ENCODE measurements at places on chromosomes 1 and 21.

GRCh38 chr1:242427519-242427918, 97.0 kb downstream of the PLD5 start:
- DNase-seq: no peak

GRCh38 chr1:230851291-230851691, 17.0 kb downstream of the C1orf198 start:
- DNase-seq: no peak

- no peak for DNase-seq
Measured at GRCh38 chr21:36254106-36254941, 65.7 kb upstream of the MORC3 start.

DNA sequence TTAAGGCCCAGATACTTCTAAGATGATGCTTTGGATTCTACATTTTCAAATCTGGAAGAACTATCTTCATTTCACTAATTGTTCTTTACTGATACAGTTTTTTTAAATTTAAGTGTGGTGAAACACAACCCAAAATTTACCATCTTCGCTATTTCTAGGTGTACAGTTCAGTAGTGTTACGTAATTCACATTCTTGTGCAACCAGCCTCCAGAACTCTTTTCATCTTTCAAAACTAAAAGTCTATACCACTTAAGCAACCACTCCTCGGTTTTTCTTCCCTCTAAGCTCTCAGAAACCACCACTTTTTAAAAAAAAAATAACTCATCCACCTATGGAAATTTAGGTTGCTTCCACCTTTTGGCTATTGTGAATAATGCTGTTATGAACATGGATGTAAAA, 220.7 kb downstream of the PDE4B start:
- no peak for DNase-seq

- no peak for DNase-seq
Measured at GRCh38 chr1:78683079-78683478, 33.4 kb downstream of the IFI44 start.

DNA sequence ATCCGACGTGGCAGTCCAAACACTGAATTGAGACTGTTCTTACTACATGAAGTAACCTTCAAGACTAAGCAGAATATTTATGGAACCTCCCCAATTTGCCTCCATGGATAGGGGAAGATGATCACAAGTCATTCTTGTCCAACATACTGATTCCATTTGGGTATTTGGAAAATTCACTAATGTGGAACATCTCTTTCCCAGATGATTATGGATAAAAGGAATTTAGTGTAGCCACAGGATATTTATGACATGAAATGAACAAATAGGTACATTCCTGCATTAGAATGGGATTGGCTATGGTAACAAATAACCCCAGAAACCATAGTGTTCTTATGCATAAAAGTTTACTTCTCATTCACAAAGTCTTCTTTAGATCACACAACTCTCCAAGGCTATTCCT, 40.2 kb upstream of the SGIP1 start:
- no peak for DNase-seq

- no peak for DNase-seq
Measured at GRCh38 chr1:203631946-203632345, 5.3 kb downstream of the ATP2B4 start.

- DNase-seq: no peak
Measured at GRCh38 chr21:38990424-38990794, 184.7 kb downstream of the ETS2 start.

GRCh38 chr1:188817814-188818213, 1659.8 kb downstream of the BRINP3 start:
- no peak for DNase-seq

DNA sequence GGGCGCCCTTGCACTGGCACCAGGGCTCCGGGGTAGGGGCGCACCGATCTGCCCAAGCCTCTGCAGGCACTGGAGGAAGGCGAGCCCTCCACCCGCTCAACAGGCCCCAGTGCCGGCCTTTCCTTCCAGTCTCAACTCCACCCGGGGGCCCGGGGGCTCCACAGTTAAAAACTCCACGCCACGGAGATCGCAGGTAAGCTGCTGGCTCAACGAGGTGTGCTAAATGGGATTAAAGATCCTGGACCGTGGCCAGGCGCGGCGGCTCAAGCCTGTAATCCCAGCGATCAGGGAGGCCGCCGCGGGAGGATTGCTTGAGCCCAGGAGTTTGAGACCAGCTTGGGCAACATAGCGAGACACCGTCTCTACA, 536 bp downstream of the HSF2BP start:
- DNase-seq: no peak

- DNase-seq: no peak
Measured at GRCh38 chr1:233654658-233655280, 40.9 kb downstream of the KCNK1 start.

- DNase-seq: no peak
Measured at GRCh38 chr1:56218023-56218422, 361.3 kb downstream of the PLPP3 start.

- no peak for DNase-seq
Measured at GRCh38 chr1:115762779-115763178, 5.7 kb downstream of the CASQ2 start.

GRCh38 chr1:72111662-72112061, 170.7 kb downstream of the NEGR1 start:
- DNase-seq: no peak

DNA sequence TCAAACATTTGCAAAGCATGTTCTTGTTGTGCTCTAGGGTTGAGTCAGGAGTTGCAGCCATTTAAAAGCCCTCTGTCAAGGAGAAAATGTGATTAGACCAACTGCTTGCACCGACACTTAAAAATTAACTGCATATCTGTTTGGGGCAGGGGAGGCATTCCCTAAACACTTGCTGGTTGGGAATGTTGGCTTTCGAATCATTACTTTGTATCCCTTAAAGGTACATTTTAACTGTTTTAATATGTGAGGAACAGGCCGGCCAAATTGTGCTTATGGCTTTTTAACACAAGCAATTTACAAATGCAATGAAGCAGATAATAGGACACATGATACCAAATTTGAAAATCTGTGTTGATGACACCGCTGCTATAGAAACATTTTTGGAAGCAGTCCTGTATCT, 159.1 kb downstream of the LHX8 start:
- DNase-seq: no peak

- no peak for DNase-seq
Measured at GRCh38 chr1:184023171-184023570, 14.4 kb downstream of the COLGALT2 start.

DNA sequence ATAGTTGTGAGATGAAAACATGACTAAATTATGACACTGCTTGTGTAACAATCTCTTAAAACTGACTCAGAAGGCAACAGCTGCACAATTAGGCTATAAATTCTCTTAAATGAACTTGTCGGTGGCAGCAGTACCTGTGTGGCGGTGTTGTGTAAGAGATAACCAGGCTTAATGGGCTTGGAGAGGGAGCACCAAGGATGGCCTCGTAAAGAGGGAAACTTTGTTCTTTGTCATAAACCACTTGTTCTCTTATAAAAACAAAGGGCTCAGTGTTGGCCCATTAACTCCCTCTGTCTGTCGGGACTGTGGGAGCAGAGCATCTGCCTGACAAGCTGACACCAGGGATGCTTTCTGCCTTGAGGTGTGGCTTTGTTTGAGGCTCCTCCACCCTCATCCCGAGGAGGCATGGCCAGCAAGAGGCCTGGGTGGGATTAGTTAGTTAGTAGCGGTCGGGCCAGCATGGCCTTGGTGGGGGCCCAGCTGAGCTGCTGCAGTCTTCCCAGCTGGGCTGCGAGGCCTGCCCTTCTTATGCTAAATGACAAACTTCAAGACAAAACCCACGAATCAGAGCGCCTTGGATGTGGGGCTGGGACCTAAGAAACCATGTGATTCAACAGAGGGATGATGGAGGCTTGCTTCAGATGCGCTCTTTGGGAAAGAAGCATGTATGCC, 171.4 kb downstream of the CAMTA1 start:
- no peak for DNase-seq

DNA sequence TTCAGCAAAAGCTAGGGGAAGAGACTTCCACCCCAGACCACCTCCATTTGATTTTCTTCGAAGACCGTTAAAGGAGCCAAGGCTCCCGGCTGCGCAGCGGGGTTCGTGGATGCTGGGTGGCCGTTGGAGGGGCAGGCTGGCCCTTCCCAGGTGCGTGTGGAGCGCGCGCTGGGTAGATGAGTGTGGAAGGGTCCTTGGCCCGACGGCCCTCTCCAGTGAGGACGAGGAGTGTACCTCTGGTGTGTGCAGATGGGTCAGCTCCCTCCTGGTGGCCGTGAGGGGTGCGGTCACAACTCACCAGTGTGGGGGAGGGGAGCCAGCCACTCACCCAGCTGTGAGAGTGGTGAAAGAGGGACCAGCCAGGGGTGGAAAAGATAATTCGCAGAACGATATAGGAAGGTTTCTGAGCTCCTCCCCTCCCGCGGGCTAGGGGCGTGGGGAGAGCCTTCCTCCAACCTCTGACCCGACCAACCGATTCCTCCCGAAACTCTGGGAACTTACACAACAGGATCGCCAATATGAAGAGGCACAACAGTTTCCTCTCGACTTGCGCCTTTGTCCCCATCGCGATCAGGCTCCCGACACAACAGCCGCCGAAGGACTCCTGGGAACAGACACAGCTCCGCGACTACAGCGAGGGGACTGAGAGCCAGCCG, at the start of gene F11R:
Gene F11R (minus strand): TSS at position 644 of the 656 bp plus-strand sequence. CDS start 79 bp downstream, at position 565.
- DNase-seq: no peak

GRCh38 chr1:165454091-165454610, 9.2 kb upstream of the RXRG start:
- DNase-seq: no peak

- DNase-seq: no peak
Measured at GRCh38 chr1:213931836-213932235, 55.9 kb upstream of the PROX1 start.

GRCh38 chr1:150210706-150211105, 25.2 kb downstream of the ANP32E start:
- no peak for DNase-seq

DNA sequence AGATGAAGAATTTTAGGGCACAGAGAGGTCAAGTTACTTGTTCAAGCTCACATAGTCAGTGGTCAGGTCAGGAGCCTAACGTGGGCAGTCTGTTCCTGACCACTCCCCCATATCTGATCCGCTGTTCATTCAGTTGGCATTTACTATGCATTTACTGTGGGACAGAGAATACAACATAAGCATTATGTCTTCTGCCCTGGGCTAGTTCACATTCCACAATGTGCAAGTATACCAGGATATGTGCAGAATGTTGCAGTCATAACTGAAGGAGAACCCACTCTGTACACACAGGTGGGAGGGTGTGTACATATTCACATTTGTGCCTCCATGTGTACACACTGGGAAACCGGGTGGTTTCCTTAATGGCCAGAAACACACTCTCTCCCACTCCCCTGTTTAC, 309.6 kb downstream of the PRDM2 start:
- DNase-seq: no peak

- DNase-seq: no peak
Measured at GRCh38 chr1:21668232-21668950, 766 bp downstream of the RAP1GAP start.

GRCh38 chr1:109891930-109892329, 18.7 kb upstream of the CSF1 start:
- no peak for DNase-seq

- DNase-seq: no peak
Measured at GRCh38 chr1:7783178-7783711, 846 bp upstream of the PER3 start.

DNA sequence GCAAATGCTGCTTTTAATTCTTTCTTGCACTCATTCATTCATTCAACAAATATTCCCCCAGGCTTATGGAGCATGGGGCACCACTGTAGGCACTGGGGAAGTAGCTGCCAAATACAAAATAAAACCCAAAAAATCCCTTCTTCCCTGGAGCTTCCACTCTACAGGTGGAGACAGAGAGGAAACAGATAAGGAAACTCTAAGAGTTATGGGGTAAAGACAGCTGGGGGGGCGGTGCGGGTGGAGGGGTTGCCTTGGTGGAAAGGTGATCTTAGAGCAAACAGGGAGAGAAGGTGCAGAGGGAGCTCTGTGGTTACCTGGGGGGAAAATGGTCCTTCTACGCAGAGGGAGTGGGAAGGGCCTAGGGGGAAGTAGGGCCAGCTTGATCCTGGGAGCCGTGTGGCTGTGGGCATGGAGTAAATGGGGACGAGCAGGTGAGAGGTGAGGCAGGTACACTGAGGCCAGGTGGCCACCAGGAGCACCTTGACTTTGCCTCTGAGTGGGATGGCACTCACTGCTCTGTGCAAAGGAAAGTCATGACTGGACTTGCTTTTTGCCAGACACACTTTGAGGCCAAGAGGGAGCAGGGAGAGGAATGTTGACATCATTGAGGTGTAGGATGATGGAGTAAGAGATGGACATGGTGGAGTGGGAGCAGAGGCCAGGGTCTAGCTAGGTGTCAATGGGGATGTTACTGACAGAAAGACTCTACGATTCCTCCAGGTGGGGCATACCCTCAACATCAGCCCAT, 152.0 kb downstream of the ETS2 start:
- DNase-seq: no peak

DNA sequence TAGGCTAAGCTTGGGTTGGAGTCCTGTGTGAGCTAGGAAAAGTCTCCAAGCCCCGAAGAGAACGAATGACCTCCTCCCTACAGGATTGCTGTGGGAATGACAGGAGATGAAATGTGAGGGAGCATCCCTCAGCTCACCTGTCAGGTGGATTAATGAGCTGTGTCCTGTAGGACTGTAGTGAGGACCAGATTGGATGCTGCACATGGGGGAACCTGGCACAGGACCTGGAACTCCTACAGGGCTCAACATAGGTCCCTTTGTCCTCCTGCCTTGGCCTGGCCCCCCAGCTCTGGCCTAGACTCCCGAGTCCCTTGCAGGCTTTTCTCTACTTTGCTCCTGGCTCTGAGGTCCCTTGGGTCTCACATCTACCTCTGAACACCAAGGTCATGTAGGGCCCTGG, 155.7 kb downstream of the PTPRU start:
- no peak for DNase-seq

GRCh38 chr1:27379564-27380122, 3.5 kb downstream of the CD164L2 start:
- DNase-seq: no peak

DNA sequence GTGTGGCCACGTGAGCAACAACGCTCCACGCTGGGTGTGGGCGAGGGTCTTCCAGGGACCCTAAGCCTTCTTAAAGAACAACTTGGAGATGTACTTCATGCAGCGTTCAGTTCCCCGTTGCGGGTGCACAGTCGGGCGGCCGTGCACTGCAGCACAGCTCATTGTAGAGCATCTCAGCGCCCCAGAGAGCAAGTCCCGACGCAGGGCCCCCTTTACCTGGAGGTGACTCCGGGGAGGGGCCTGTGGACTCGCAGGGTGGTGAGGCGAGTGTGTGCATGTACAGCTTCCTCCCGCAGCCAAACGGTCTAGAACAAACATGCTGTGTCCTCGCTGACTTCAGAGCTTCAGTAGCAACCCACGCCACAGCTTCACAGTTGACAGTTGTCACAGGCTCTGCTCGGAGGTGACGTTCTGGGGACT, 19.5 kb downstream of the RRP1 start:
- no peak for DNase-seq

GRCh38 chr1:38444311-38444710, 397.7 kb upstream of the POU3F1 start:
- DNase-seq: no peak
